ENCODE measurements at places on chromosomes 16 and 17.
A peak's percentile ranks its signal among the peaks of the same experiment; 100 is the strongest.

DNA sequence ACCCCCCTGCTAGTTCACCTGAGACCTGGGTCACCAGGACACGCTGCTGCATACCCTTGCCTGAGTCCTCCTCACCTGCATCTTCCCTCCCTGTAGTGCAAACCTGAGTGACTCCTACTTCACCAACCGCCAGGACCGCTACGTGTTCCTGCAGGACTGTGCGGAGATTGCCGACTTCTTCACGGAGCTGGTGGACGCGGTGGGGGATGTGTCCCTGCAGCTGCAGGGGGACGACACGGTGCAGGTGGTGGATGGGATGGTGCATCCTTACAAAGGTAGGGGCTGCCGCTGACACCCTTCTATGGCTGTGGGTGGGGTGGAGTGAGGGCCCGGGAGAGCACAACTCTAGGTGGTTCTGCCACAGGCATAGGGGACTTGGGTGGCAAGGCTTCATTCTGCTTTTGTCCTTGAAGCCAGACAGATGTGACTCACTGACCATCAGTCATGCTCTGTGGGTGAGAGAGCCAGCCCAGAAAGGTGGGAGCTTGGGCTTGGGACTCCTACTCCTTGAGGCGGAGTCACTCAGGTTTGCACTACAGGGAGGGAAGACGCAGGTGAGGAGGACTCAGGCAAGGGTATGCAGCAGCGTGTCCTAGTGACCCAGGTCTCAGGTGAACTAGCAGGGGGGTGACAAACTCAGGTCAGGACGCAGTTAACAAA, 22.3 kb downstream of the PGS1 start:
- no peak for DNase-seq

- DNase-seq = no peak
These were observed 16.0 kb upstream of the NUDT16L1 start for GRCh38 chr16:4677390-4677789.

DNA sequence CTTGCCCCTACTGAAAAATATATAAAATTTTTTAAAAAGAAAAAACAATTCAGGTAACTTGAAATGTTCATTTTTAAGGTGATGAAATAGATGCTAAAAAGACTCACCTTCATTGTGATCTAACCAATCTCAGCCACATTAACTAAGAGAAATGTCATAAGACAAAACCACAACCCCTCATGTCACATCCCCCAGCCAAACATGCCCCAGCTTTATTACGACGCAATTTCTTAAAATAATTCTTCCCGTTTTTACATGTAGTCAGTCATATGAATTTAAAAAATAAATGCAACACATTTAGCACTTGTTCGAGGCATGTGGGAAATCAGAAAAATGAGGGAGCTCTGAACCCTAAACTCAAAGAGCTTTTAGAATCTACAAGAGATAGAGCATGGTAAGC, 9.5 kb downstream of the AMFR start:
- no peak for DNase-seq

DNA sequence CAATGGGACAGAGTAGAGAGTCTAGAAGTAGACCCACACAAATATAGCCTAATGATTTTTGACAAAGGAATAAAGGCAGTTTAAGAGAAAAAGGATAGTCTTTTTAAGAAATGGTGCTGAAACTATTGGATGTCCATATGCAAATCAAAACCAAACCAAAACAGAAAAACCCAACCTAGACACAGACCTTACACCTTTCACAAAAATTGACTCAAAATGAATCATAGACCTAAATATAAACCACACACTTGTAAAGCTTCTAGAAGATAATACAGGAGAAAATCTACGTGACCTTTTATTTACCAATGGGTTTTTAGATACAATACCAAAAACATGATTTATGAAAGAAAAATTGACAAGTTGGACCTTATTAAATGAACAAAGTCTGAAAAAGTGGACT, 66.4 kb upstream of the MPHOSPH6 start:
- DNase-seq = no peak

GRCh38 chr16:65021852-65022595, 99.8 kb downstream of the CDH11 start:
- DNase-seq = no peak

DNA sequence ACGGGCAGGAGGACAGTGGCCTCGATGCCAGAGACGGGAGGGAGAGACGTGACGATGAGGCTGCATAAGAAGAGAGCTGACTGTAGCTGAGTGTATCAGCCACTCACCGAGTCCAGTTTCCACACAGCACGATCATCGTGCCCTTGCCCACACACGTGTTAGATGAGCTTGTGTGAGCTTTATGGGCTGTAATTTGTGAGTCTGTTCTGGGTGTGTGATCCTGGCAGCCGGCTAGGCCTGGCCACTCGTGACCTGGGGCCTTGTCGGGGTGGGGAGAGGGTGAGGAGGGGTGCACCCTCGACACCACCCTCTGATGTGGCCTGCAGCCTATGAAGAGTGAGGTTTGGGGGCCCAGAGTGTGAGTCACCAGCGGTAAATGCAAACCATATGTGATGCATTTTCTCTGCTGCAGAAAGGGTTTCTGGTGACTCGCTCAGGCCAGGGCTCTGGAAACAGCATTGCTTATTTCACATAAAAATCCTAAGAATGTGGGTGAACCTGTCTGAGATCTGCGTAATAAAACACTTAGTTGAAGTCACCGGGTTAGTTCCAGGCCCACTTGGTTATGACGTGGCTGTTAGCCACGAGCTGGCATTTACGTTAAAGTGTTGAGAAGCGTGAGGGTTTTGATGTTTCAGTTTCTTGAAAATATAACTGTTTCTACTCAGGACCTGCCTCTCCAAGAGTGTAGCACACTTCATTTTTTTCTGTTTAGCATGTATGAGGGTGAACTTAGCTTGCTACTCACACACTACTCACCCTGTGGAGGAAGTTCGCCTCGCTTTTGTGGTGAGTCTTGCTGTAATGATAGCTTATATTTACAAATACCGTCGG, 4.2 kb downstream of the METRNL start:
- DNase-seq = peak; percentile 92

DNA sequence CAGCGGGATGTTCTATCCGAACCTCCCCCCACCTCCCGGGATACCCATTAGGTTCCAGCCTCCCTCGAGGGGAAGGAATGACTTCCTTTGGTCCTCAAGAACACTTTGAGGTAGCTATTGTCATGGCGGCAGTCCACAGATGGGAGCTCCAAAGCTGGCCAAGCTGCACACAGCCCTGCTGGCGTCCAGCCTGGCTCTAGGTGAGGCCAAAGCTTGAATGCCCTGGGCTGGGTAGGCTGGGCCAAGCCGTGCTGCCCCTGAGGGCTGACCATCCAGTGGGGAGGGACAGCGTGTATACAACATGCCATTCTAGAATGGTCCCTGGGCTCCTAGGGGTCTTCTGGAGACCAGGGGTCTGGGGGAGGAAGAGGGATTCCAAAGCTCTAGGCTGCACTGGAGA, 43.5 kb downstream of the PEMT start:
- no peak for DNase-seq
